ENCODE measurements at places on chromosomes 4 and X.

GRCh38 chr4:176864238-176864637 lies 71.5 kb upstream of the VEGFC start:
- no peak for DNase-seq

DNA sequence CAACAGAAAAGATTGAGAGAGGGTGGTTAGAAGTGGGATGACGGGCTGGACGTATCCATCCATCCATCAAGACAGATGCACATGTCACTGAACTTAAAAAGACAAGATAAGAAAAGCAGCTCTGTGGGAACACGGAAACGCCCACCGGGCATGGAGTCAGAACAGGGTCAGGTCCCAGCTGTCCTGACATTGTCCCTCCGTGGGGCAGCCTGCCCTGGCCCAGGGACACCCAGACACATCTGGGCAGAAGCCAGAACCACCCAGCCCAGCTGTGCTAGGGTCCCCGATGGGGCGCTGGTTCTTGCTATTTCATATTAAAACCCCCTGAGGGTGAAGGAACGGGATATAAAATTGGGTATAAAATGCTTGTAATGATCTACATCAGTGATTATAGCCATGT lies 88.5 kb downstream of the PPP2R2C start:
- DNase-seq, result no peak

GRCh38 chr4:27360790-27361267 lies 500.2 kb downstream of the STIM2 start:
- DNase-seq, result peak; percentile 91

DNA sequence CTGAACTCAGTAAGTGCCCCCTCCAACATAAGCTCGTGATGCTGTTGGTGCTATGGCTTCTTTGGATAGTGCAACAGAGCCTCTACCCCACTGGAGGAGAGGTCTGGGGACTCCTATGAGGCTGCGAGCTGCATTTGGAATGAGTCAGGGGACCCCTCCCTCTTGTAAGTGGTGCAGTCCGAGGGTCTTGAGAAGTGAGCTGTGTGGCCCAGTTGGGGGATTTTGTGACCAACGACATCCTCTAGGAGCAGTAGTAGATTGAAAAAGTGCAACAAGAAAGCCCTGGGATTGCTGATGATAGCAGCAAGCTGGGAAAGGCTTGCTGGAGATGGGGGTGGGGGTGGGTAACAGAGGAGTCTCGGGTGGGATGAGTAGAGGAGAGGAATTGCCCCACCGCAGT lies 3.1 kb downstream of the FRMPD3 start:
- DNase-seq, result no peak

- DNase-seq, result no peak
Measured at GRCh38 chrX:15474028-15474427, 19.1 kb downstream of the PIR start.

DNA sequence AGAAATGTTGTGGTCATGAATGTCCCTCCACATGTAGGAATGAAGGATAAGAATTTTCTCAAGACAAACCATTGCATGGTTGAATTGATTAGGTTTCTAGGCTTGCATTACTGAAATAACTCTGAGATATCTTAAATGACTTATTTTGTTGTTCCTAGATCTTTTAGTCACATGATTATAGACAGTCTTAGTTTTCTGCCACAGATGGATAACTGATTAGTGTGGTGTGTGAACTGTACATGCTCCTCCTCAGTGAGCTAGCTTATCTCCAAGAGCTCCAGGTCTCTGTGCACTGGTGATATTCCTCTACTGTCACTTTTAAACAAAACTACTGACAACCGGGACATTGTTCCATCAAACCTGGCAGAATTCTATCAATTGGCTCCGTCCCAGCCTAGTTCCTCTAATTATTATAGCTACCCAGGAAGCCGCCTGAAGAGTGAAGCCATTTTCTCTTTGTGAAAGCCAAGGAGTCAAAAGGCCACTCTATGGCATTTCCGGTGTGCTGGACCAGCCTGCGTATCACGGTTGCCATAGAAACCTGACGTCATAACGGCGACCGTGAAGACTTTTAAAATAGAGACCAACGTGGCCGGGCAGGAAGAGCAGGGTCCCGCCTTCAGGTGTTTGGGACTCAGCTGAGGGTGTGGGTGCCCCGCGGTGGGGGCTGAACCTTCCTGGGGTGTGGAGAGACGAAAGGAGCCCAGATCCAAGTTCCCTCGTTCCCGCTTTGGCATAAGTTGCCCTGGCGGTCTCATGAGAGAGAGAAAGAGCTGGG lies 28.1 kb downstream of the BEX3 start:
- DNase-seq, result peak; percentile 73

DNA sequence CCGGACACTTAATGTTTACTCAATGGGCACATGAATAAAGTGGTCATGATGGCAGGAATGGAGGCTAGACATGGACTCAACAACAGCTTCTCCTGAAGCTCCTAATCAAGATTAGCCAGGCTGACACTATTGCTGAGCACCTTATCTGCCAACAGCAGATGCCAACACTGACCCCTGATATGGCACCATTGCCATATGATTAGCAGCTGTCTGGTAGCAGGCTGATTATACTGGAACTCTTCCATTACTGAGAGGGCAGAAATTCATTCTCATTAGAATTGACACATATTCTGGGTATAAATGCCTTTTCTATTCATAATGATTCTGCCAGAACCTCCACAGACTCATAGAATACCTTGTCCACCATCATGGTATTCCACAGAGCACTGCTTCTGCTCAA lies 18.4 kb upstream of the AFF1 start:
- no peak for DNase-seq

DNA sequence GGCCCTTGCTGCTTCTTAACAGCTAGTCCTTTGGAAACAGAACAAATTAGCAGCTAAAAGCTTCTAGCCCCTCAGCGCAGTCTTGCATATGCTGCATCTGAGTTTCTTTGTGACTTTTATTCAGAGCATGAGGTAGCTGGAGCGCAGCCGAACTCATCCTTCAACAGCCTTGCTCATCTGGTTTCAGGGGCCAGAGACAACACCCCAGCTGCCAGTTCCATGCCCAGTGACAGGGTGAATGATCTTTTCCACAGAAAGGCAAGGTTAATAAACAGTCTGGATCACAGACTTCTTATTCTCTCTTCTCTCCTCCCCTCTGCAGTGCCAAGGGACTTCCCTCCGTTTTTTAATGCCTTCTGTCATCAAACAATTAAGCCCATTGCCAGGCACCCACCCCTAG lies 216.6 kb upstream of the INTU start:
- no peak for DNase-seq

- DNase-seq, result peak; percentile 9
Measured at GRCh38 chr4:176376032-176376614, 56.4 kb downstream of the SPCS3 start.

DNA sequence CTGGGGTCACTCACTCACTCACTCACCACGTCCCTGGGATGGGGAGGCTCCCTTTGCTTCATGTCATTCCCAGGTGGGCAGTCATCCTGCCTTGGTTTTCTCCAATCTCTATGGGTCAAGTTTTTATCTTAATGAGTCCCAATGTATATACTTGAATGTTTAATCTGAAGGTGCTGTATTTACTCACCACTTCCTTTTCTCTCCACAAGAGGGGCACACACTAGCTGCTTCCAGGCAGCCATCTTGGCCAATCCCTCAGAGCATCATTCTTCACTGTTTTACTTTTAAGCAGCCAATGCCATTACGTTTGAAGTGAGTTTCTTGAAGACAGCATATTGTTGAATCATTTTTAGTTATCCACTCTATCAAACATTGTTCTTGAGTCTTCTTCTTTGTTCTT lies 153.4 kb upstream of the ARSJ start:
- DNase-seq, result no peak

DNA sequence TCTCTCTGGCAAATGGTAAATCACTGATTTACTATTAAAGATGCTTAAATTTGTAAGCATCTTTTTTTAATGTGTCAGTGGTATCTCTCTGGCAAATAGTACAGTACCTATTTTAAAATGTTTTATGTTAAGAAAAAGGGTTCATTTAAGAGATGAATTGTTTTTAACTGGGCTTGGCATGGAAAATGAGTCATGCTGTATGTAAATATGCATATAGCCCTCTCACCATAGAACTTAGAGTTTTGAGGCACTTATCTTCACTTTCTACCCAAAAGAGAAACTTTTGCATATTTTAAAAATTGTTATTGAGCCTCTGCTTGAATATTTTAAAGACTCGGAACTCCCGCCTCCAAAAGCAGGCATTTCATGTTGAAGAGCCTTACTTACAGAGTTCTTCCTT lies 37.9 kb downstream of the KLHL34 start:
- no peak for DNase-seq

DNA sequence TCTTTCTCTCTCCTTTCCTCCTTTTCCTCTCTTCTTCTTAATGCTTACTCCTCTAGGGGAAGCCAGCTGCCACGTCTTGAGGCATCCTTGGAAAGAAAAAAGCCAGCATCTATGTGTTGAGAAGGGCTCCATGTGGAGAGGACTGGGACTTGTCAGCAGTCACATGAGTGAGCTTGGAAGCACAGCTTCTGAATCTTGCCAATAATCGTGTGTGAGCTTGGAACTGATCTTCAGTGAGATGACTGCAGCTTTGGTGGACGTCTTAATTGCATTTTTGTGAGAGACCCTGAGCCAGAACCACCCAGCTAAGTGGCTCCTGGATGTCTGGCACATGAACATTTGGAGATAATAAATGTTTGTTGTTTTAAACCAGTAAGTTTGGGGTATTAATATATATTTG lies 371.7 kb downstream of the SLITRK2 start:
- DNase-seq, result peak; percentile 33

DNA sequence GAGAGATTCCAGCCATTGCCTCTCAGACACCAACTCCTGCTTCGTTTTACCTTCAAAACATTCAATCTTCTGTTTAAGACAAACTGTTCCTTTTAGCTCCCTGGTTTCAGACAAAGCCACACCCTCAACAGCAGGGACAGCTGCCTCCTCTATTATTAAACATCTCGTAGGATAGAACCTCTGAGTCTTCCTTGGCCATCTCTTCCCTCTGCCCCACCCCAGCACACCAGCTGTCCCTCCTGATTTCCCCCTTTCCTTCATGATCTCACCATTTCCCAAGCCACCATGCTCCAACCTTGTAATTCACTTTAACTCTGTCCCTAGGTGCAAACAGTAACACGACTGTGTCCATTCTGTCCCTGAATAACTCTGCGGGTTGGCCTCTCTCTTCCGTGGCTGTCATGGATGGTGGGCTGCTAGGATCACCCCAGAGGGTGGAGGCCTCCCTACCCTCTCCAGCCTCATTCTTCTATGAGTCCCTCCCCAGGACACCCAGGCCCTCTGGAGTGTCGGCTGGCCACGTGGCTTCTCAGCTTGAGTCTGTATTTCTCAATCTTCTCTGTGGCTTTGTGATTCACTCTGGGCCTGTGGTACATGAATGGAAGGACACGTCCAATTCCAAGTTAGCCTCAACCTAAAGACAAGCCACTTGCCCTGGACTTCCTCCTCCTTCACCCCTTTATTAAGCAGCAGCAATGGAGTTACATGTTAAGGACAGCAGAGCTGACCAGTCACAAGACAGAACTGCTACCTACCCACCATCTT lies 349.9 kb downstream of the FBXW7 start:
- peak; percentile 19 for DNase-seq

- DNase-seq, result peak; percentile 46
Measured at GRCh38 chr4:112214390-112215264, 17.0 kb upstream of the AP1AR start.

DNA sequence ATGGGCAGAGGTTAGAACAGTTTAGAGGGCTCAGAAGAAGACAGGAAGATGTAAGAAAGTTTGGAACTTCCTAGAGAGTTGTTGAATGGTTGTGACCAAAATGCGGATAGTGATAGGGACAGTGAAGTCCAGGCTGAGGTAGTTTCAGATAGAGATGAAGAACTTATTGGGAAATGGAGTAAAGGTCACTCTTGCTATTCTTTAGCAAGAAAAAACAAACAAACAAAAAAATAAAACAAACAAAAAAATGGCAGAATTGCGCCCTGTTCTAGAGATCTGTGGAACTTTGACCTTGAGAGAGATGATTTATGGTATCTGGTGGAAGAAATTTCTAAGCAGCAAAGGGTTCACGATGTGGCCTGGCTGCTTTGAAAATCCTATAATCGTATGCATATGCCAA lies 185.1 kb upstream of the SFRP2 start:
- no peak for DNase-seq
